Brain microvascular endothelial cell (primary cell): ENCODE measurements at places on chromosomes 6 and 20.

DNA sequence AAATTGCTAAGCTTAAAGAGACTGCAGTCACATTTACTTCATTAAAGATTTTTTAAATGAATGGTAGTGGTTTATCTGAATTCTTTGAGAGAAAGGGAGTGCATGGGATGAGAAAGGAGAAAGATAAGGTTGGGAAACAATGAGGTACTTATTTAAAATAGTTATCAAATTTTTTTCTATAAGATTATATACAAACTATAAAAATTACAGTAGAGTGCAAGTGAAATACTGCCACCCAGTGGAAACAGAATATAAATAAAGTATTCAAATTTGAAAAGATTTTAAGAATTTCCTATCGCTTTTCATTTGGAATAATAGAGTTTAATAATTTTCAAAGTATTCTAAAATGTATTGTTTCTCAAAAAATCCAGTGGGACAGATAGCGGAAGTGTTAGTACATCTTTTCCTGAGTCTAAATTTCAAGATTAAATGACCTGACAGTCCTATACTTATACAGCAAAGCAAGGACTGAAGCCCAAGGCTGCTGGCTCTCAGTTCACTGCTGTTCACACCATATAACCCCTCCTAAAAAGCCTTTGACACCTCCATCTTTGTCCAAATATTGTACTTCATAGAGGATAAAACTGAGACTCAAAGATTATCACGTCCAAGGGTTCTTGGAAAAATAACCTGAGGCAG, 31.1 kb downstream of the EPM2A start:
- no peak for DNase-seq

DNA sequence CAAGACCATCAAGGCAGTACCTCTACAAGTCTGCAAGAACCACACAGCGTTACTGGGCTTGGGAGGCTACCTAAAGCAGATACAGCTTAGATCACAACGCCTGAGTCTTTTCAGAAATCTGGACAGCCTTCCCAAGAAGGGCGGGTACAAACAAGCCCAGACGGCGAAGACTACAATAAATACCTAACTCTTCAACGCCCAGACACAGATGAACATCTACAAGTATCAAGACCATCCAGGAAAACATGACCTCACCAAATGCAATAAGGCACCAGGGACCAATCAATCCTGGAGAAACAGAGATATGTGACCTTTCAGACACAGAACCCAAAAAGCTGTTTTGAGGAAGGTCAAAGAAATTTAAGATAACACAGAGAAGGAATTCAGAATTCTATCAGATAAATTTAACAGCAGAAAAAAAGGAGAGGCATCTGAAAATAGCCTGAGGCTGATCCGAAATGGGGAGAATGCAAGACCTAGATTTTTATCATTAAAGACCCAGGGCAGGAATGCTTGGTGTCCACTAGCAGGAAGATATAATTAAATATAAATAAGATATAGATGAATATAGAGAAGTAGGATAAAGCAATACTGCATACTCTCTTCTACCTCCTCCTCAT, 131.7 kb upstream of the COL21A1 start:
- DNase-seq = no peak

GRCh38 chr6:127053032-127053874, 65.2 kb upstream of the RSPO3 start:
- peak; percentile 59 for DNase-seq

GRCh38 chr6:140032189-140032588, 657.7 kb upstream of the CITED2 start:
- DNase-seq = no peak

DNA sequence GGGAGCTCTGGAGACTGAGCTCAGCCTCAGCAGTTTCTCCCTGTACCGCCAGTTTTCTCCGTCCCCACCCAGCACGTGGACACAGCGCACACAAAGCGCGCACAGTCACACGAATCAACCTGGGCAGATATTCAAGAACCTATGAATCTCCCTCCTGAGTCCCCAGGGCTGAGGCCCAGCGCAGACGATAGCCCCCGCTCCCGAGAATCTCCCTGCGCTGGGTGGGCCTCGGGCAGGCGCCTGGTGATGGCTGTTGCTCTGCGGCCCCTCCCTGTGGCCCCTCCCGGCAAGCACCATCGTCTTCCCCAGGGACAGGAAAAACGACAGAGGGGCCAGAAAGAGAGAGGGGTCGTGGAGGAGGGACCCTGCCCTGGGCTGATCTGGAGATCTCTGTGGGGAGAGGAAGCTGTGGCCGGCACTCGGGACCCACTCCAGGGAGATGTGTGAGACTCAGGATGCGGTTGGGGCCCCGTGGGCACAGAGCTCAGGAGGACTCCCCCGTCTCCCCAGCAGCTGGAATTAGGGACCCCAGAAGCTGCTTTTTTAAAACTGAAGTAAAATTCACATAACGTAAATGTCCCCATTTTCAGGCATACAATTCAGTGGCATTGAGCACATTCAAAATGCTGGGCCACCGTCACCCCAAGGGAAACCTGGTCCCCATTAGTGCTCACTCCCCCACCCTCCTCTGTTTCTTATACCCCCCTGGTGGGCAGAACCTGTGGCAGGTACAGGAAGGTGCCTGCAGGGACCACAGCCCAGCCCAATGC, 330.8 kb downstream of the TAF4 start:
- DNase-seq = no peak

- no peak for DNase-seq
Observed at GRCh38 chr6:154937306-154938220, 57.6 kb upstream of the TIAM2 start.

GRCh38 chr6:19535351-19535750, 301.8 kb upstream of the ID4 start:
- DNase-seq = no peak

- no peak for DNase-seq
Observed at GRCh38 chr20:52996658-52997057, 24.5 kb downstream of the TSHZ2 start.

DNA sequence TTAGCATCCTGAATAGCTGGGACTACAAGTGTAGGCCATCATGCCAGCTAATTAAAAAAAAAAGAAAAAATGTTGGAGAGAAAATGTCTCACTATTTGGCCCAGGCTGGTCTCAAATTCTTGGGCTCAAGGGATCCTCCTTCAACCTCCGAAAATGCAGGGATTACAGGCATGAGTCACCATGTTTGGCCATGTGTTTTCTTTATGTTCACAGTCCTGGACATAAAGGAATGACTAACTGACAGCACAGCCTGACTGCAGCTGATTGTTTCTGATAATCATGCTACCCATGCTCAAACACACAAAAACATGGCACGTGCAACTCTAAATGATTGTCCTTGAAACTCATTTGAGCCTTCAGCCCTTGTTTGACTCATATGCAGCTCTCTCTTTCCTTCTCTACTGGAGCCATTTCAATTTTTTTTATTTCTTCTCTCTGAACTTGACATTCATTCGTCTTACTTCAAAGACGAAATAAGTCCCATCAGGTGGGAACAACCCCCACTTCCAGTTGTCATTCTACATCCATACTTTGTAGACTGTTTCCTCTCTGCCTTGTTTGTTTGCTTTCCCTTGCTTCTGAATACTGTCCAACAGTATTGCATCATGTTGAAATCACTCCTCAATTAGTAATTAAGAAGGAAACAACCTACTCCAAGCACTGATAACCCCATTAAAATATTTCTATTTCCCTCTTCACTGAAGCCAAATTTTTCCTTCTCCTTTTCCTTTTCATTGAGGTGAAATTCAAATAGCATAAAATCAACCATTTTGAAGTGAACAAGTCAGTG, 413.0 kb downstream of the BMP2 start:
- DNase-seq = no peak

DNA sequence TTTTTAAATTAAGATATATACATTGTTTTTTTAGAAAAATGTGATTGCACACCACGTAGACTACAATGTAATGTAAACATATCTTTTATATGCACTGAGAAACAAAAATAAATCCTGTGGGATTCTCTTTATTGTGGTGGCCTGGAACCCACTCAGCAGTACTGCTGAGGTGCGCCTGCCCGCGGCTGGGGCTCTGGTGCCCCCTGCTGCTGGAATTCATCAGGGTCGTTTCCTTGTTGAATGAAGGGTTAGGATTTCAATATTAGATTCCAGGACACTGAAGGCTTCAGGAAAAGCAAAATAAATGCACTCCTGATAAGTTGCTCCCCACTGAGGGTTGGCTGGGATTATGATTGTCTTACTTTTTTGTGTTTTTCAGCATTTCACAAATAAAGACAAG, 175.8 kb upstream of the GGTLC1 start:
- peak; percentile 49 for DNase-seq

DNA sequence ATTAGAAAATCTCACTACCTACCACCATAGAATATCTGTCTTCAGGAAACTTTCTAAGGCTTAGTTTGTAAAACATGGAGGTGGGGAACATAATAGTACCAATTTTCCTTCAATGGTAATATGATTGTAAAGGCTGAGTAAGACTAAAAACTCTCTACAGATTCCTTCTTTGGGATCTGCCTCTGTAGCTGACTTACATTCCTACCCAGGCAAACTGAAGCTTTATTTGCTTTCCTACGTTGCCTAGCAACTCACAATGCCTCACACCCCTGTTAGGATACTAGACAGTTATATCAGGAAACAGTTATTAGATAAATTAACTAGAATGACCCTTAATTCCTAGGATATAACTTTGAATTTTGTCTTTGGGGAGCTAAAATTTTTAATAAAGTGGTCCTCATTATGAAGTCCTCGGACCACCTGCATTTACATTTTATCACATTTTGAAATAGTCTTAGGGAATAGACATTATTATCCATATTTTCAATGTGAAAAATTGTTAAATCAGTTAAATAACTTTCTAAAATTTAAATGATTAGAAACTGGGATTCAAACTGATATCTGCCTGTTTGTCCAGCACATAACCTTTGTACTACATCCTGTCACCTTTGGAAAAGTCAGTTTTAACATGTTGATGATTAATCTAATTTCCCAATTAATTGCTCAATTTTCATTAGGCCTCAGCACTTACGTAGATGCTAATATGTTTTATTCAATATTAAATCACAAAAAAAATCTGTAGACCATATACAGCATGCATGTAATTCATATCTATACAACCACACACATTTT, 591.4 kb downstream of the RNF144B start:
- peak; percentile 89 for DNase-seq

DNA sequence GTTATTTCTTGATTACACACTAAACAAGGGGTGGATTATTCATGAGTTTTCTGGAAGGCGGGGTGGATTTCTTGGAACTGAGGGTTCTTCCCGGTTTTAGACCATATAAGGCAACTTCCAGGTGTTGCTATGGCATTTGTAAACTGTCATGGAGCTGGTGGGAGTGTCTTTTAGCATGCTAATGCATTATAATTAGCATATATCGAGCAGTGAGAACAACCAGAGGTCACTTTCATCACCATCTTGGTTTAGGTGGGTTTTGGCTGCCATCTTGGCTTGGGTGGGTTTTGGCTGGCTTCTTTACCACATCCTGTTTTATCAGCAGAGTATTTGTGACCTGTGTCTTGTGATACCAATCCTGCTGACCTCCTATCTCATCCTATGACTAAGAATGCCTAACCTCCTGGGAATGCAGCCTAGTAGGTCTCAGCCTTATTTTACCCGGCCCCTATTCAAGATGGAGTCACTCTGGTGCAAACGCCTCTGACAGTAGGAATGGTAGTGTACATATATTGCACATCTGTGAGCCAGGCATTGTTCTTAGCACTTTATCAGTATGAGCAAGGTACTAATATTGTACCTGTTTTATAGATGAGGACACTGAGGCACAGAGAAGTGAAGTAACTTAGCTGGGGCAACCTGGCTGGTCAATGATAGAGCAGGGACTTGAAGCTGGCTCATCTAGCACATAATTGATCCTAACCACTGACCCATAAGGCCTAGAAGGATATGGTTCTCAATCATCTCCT, 203.7 kb downstream of the NFATC2 start:
- DNase-seq = peak; percentile 95

DNA sequence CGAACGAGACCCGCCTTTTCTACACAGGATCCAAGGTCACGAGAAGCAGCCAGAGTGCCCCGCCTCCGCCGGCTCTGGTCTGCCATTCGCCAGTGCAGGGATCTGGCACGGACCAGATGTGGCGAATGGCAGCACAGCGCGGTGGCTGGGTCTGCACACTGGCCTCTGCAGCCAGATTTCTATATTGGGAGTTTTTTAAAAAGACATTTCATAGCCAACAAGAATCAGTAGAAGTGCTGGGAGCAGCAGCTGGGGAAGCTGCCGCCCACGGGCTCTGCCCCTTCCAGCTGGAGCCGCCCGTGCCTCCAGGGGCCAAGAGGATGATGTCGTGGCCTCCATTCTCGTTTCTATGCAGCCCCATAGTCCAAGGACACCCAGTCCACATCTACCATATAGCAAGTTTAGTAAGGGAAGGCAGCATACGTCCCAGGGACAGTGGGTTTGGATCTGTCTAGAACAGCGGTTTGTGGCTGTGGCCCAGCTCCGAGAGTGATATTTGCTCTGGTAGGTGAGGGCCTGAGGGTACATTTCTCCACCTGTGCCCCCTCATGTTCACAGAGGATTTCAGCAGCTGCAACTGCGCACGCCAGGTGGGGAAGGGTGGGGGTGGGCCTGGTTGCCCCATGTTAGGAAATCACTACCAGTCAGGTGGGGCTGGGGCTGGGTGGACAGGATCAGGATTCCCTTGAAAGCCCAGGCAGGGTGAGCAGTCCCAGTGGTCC, 333.7 kb downstream of the ZFAND3 start:
- DNase-seq = no peak

GRCh38 chr20:58102261-58102660, 126.2 kb downstream of the ANKRD60 start:
- no peak for DNase-seq

- no peak for DNase-seq
Observed at GRCh38 chr20:34311118-34312023, 8.2 kb upstream of the AHCY start.

GRCh38 chr20:14604143-14604542, 266.7 kb upstream of the FLRT3 start:
- no peak for DNase-seq

- DNase-seq = no peak
Observed at GRCh38 chr20:61424628-61425420, 172.8 kb downstream of the CDH4 start.

- no peak for DNase-seq
Observed at GRCh38 chr6:6984585-6985366, 123.0 kb upstream of the RREB1 start.

DNA sequence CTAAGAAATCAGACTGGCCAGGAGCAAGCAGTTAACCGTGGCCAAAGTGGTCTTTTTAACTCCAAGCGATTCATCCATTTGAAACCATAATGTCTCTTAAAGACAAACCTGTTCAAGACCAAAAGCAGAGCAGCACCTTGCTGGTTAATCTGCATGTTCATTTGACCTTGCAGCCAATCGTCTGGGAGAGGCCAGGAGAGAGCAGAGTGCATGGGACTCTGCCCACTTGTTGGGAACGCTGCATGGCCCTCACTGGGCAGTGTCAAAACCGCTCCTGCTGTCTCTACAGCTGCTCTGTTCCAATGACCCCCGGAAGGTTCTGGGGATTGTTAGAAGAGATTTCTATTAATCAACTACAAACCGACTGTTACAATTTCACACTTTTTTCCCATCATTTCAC, 79.6 kb downstream of the OLIG3 start:
- no peak for DNase-seq

GRCh38 chr20:52847731-52848359, 124.3 kb upstream of the TSHZ2 start:
- no peak for DNase-seq

- DNase-seq = no peak
Observed at GRCh38 chr20:24353135-24353690, 116.2 kb upstream of the SYNDIG1 start.

GRCh38 chr6:11040134-11040533, 4.0 kb downstream of the ELOVL2 start:
- no peak for DNase-seq
